ENCODE measurements at places on chromosomes 4 and X.

GRCh38 chrX:16454926-16455325 is 195.0 kb upstream of the S100G start:
- DNase-seq, result no peak

DNA sequence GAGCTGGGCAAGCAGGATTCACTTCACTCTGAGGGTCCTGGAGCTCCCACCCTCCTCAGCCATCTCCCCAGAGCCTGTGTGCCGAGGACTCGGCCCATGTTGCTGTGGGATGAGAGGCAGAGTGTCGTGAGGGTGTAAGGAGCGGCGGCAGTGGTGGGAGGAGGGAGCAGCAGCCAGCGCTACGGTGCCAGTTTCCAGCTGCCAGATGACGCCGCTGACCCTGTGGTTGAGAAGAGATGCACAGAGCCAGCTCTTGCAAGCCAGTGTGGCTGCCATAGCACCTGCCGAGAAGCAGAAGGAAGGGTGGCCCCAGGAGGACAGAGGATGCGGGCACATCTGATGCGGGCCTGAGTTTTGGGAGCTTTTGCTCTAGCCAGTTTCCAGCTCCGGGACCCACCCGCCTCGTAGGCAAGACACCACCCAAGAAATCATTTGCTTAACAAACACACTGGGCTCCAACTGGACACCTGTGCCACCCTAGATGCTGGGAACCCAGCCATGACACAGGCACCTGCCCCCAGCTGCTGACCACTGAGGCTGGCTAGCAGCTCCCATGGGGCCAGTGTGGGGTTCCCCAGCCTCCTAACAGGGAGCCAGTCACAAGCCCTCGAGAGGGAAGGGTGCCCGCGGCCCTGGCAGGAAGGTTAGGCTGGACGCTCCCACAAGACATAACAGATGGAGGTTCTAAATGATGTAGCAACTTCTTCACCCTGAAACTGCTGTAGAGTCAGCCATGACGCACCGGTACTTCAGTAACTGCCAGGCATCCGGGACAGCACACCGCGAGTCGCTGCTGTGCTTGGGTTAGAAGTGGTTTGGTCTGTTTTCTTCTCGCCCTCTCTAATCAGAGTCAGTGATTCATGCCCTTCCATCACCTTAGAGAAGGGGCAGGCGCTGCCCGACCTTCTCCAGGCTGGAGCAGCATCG is 8.9 kb downstream of the MSANTD1 start:
- DNase-seq, result no peak

GRCh38 chr4:146033149-146033548 is 94.5 kb upstream of the ZNF827 start:
- no peak for DNase-seq

GRCh38 chr4:168955674-168956073 is 54.4 kb downstream of the CBR4 start:
- no peak for DNase-seq

DNA sequence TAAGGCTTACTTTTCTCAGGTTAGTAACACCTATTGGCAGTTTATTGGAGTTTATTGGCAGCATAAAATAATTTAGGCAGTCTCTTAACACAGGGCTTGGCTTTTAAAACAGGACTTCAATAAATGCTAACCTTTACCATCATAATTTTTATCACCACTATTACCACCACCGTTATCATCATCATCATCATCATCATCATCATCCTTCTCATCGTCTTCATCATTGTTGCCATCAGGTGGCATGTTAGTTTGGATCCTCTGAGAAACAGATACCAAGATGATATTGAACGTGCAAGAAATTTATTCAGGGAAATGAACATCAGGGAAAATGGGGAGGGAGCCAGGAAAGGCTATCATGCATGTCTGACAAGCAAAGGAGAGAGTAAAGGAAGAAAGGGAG is 16.2 kb downstream of the GBA3 start:
- DNase-seq, result no peak

DNA sequence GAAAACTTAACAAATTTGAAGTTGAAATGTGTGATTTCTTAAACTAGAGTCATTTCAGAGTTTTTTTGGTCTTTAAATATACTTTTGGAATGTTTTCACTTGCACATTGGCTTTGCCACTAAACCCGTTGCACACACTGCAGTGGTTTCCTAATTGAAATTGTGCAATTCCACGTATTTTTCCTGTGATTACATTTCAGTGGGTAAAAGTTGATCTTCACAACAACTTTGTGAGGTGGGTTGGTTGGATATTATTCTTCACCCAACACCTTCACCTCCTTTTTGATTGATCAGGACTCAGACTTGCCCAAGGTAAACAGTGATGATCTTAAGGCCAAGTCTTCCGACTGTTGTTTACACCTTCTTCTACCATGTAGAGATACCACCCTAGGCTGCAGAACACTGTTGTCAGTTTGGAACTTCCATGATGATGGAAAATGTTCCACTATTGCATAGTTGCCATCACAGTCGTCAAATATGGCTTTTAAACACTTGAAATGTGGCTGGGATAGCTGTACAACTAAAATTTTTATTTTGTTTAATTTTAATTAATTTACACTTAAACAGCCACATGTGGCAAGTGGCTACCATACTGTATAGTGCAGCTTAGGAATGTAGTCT is 13.7 kb downstream of the SEPTIN11 start:
- DNase-seq, result no peak

GRCh38 chr4:179095585-179096221 is 1653.5 kb upstream of the AGA start:
- no peak for DNase-seq

- no peak for DNase-seq
Observed at GRCh38 chr4:70337886-70338420, 3.2 kb downstream of the CABS1 start.

GRCh38 chr4:156195914-156196313 is 242.2 kb upstream of the CTSO start:
- DNase-seq, result no peak

- DNase-seq, result no peak
Observed at GRCh38 chrX:135112096-135112729, 8.1 kb downstream of the ETDB start.

- DNase-seq, result no peak
Observed at GRCh38 chrX:119919835-119920585, 23.5 kb downstream of the NKAP start.
